Stimulated activated CD8-positive, alpha-beta memory T cell treated with anti-CD3 and anti-CD28 coated beads, Interleukin-12 subunit alpha, Interleukin-12 subunit beta, amount 100 ng/mL, for 1 hour (primary cell): ENCODE measurements at places on chromosomes 7 and 10.
A peak's percentile ranks its signal among the peaks of the same experiment; 100 is the strongest.

- no peak for DNase-seq
These were observed 30.6 kb upstream of the GALNTL5 start for GRCh38 chr7:151925446-151926335.

DNA sequence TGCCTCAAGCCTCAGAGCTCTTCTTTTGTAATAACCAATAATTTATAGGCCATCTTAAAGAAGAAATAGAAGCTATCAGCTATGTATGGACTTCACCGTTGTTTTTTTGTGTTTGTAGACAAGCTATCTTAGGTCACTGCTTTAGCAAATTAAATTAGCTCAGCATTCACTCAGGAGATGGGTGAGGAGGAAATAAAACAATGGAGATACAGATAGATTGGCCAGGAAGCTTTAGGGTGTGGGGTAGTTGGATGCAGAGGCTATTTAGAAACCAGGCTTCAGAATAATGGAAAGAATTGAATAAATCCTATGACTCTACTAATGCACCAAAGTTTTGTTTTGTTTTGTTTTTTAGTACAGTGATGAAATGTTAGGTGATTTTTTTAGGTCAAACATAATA, 66.1 kb downstream of the MDFIC start:
- no peak for DNase-seq

DNA sequence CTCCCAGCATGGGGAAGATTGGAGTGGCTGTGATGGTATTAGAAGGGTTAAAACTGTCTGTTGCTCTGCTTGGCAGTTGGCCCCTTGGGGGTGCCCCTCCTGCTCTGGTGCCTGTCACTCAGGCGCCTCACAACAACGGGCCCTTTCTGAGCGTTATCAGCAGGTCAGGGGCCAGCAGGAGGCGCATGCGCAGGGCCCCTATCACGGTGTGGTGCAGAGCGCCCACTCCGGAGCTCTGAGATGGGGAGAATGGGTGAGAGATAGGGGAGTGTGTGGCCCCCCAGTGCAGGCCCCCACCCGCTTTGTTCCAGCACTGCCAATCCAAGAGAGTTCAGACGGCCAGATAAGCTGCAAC, 24.8 kb downstream of the GBX1 start:
- no peak for DNase-seq

DNA sequence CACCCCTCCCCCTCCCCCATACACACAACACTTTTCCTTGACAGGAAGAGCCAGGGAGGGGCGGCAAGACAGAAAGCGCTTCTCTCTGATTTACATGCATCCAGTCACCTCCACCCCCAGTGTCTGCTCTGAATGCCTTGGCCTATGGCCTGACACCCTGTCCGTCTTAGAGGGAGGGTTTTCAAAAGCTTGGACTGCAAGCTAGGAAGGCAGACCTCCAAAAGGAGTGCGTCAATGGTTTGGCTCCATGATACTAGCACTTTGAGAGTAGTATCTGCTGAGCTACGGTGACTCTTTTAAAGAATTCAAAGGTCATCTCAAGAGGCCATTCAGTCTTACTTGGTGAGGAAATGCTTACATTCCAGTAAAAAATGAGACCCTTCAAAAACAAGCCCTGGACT, 20.3 kb upstream of the PAX2 start:
- DNase-seq: no peak

- DNase-seq: peak; percentile 4
These were observed 128.8 kb downstream of the GATA3 start for GRCh38 chr10:8183241-8183704.

DNA sequence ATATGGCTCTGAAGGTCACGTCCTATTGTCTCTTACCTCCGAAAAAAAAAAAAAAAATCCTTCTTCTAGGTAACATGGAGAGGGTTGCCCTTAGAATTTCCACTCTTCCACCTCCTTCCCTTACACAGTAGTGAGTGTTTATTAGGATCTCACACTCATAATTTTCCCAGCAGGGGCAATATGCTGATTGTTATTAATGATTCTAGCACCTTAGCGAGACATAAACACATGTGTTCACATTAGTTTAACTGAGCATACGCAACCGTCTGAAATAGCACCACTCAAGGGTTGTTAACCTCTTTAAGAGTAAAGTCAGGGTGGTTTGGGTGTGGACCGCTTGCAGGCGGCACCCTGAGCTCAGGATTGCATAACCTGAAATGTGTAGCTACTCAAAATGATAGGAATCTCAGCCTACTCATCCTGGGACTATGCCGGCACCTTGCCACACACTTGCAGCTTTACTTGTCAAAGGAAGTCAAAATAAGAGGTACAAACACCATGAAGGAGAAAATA, 52.2 kb downstream of the CPEB3 start:
- no peak for DNase-seq

DNA sequence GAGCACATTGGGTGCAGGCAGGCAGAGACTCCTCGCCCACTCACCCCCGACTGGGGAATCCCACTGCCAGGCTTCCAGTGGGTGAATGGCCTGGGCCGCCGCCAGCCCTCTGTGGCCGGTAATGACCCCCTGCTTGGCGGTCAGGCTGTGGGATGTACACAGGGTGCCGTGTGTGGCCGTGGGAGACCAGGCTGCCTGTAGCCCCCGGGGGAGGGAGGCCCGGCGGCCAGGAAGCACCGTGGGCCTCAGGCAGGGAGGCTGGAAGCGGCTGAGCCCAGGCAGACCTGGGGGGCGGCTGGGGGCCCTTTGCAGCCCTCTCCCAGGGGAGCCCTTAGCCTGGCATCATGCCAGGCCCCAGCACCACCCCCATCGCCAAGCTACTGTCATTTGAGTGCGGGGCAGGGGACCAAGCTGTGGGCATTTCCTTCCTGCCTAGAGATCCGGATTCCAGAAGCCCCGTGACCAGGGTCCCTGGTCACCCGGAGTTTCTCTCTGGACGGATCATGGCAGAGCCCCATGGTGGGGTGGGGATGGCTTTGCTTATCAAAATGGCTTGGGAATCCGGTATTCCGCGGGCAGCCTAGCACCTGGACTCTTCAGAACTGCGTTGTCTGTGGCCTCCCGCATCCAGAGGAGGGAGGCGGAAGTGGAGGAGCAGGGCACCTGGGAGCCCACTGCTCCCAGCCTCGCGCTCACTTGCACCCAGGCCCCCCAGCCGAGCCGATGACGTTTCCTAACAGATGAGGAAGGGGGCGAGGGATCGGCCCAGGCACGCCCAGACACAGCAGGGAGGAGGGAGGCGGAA, 1.1 kb downstream of the TTYH3 start:
- DNase-seq: no peak

GRCh38 chr10:101022967-101023705, 7.8 kb downstream of the PDZD7 start:
- DNase-seq: no peak

DNA sequence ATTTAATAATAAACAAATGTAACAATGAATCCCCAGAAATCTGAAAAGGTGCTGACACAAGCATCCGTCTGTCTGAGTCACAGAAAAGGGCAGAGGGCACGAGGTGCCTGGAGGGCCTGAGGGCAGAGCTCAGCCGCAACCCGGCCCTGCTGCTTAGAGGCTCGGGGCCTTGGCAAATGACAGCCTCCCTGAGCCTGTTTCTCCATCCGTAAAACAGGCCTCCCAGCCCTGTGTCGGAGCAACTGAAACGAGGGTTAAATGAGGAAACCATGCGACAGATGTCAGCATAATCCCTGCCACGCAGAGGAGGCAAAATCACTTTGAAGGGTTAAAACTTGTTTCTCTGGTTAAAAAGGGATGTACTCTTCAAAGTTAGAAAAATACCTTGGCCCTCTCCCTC, 24.9 kb downstream of the NUDT1 start:
- no peak for DNase-seq

DNA sequence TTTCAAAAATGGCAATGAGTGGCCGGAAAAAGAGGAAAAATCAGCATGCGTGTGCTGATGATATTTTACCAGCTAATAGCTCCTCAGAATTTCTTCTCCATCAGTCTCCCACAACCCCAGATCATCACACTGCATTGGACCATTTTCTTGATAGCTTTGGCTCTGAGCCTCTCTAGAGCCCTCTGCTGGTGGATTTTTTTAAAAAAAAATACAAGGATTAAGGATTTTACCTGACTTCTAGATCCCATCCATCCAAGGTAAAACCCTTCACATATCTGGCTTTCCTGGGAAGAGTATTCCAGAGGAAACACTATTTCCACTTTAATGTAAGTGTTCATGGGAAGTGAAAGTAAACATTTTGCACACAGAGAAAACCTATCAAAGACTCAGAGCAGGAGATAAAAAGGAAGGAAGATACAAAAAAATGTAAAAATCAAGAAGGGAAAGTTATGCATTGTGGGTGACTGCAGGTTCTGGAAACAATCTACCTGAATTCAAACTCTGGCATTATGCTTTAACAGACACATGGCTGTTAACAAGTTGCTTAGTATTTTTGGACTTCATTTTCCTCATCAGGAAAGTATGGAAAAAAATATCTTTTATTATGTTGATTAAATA, 380.9 kb downstream of the LRRTM3 start:
- no peak for DNase-seq

- no peak for DNase-seq
These were observed 13.1 kb downstream of the PHTF2 start for GRCh38 chr7:77811516-77812289.

- no peak for DNase-seq
These were observed 2.5 kb downstream of the ZYX start for GRCh38 chr7:143383642-143383957.

- no peak for DNase-seq
These were observed 117.4 kb downstream of the IPMK start for GRCh38 chr10:58150290-58150689.

GRCh38 chr10:14325325-14325955, 5.3 kb downstream of the FRMD4A start:
- DNase-seq: peak; percentile 30
